ENCODE measurements at places on chromosomes 2 and 18.

DNA sequence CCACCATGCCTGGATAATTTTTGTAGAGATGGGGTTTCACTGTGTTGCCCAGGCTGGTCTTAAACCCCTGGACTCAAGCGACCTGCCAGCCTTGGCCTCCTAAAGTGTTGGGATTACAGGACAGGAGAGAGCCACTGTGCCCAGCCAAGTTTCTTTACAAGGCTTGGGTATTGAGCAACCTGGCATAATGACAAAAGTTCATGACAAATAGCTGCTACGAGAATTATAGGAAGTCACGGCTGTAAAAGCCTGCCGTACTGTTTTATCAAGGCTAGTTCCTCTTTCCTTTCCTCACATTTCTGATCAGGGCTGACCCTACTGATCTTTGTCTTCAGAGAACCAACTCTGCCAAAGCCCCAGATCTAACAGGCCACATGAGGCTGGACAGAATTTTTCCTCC lies 490.4 kb upstream of the SPRED2 start:
- DNase-seq = no peak

- DNase-seq = peak; percentile 60
Measured at GRCh38 chr2:230908092-230908594, 16.9 kb downstream of the GPR55 start.

DNA sequence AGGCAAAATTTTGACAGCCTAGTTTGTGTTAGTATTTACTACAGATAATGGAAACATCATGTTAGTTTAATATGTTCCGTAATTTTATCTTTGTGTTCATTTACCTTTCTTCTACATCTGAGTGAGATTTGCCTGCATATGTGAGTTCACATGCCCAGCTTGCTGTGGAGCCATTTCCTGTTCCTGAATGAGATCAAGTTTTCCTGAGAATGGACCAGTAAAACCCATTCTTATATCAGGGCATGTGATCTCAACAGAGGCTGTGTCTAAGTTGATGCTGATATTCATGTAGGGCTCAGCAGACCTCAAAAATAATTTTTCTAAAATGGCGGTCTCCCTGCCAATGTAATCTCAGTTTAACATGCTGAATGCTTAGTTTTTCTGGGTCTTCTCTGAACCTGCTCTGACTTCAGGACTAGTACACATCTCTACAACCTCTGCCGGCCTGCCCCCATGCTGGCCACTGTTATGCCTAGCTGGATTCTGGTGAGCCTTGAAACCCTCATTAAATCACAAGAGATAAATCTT lies 1.0 kb downstream of the IL1A start:
- DNase-seq = no peak

DNA sequence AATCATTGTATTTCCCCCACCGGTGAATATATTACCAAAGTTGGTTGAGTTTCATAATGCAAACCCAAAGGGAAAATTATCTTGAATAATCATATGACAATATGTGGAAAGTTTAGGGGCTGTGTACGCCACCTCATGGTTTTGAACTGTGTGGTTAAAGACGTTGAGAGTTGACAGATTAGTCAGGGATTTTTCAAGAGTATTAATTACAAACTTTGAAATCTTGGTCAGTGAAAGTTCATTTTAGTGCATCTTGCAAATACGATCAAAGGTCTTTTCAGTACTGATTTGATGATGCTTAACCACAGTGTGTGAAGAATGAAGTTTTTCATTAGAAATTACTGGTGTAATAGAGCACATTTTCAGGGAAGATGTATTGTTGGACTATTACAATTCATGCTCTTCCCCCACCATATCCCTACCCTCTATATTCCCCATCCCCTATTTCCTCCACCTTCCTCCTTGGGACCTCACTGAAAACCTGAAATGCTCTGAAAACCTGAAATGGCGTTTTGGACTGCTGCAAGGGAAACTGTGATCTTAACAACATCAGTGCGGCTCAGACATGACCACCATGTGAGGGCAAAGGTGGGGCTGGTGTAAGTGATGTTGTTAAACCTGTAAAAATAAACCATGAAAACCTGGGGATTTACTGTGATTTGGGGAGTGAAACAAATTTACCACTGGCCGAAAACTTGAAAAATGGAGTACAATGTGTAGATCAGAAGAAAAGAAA lies 4.5 kb upstream of the BCL2L11 start:
- no peak for DNase-seq

DNA sequence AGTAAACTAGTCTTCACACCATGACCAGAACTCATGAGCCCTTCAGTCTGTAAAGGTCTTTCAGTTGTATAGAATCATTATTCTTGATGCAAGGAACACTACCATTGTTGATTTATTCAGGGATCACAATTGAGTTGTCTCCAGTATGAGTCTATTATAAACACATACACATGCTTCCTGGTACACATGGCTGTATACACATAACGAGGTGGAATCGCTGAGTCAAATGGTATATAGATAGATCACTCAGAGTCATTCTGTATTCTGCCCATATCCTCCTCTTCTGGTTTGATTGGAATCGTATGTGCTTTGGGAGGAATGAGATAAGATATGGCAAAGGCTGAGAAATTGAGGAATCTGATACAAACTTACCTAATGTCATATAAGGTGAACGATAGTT lies 216.0 kb downstream of the UBE2E3 start:
- DNase-seq = no peak

DNA sequence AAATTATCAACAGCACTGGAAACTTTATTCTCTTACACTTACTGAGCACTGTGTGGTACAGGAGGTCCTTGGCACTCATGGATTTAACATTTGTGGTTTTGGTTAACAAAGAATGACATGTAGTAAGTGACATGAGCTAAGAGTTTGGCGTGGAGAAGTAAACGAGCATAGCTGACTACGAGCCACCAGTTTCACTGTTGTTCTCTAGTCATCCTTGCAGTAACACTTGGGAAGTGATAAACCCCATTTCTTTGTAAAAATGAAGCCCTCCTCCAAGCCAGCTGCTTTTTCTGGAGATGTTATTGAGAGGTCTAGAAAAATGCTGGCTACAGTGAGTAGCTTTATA lies 32.7 kb downstream of the QPCT start:
- DNase-seq = peak; percentile 82

GRCh38 chr2:67782443-67782842 lies 280.4 kb downstream of the C1D start:
- no peak for DNase-seq

GRCh38 chr2:8582651-8583399 lies 99.0 kb upstream of the ID2 start:
- DNase-seq = no peak

DNA sequence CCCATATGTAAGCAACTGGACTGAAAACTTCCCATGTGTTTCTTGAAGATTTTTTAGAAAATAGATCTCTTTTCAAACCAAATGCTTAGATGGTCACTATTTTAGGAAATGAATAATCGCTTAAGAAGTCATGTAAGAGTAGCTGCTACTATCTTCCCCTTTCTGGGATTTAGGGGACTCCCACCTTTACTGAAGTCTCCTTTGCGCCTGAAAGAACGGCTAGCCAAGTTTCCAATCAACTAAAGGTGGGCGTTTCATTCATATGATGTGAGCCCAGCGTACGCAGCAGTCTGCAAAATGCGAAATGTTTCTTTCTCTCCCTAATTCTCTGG lies 1.1 kb downstream of the DIPK1C start:
- no peak for DNase-seq

- DNase-seq = no peak
Measured at GRCh38 chr2:58720770-58721697, 479.9 kb upstream of the FANCL start.

DNA sequence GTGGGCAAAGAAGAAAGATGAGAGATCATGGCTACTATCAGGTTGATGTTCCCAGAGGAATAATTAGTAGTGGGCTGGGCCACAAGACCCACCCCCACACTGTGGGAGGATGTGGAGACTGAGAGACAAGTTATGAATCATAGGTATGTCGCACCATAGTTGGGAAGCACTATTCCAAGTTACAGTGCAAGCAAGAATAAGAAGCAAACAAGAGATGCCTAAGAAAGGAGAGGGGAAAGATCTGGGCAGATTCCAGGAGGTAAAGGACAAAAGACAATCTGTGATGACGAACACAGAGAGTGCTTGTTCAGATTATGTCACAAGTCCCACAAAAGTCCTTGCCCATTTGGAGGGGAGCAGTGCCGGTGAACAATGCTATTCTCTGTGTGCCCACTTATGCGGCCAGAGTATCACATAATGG lies 56.6 kb downstream of the FAM228A start:
- no peak for DNase-seq

DNA sequence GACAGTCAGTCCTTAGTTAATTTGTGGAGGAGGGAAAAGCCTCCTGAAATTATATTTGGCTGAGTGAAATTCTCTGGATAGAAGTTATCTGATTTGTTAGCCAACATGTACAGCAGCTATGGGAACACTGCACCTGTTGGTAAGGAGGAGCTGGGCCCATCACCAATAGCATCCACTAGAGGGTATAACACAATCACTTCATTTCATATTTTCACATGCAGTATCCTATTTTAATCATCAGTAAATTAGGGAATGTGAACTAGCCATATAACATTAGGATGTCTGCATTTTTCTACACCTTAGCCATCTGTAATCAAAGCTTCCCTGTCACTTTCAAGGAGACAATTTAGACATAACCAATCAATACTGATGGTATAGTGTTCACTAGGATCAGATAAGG lies 818.4 kb upstream of the CDH2 start:
- DNase-seq = no peak

- no peak for DNase-seq
Measured at GRCh38 chr2:240465268-240465764, 29.9 kb downstream of the GPC1 start.

GRCh38 chr2:120625865-120626560 lies 109.7 kb upstream of the GLI2 start:
- peak; percentile 23 for DNase-seq

GRCh38 chr2:152055366-152056108 lies 43.3 kb downstream of the CACNB4 start:
- no peak for DNase-seq

DNA sequence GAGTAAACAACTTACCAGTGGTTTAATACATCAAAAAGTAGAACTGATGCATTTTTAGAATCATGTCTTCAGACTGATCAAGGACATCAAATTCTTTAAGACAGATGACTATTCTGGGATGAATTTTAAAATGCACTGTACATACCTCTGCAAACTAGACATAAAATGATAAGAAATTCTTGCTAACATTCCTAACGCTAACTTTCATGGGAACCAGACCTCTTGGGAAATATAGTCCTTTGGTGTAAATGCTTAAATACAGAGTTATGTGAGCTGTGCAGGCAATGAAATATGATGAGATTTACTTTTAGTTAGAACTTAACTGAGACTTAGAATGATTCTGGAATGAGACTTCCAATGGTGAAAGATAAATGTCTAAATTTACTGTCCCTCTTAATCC lies 562.0 kb downstream of the NR4A2 start:
- DNase-seq = no peak

DNA sequence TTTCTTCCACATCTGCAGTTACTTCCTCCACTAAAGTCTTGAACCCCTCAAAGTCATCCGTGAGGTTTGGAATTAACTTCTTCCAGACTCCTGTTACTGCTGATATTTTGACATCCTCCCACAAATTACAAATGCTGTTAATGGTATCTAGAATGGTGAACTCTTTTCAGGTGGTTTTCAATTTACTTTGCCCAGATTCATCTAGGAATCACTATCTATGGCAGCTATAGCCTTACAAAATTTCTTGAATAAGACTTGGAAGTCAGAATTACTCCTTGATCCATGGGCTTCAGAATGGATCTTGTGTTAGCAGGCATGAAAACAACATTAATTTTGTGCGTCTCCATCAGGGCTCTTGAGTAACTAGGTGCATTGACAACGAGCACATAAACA lies 19.9 kb downstream of the EPAS1 start:
- no peak for DNase-seq

- no peak for DNase-seq
Measured at GRCh38 chr2:76808732-76809131, 713.4 kb downstream of the LRRTM4 start.

DNA sequence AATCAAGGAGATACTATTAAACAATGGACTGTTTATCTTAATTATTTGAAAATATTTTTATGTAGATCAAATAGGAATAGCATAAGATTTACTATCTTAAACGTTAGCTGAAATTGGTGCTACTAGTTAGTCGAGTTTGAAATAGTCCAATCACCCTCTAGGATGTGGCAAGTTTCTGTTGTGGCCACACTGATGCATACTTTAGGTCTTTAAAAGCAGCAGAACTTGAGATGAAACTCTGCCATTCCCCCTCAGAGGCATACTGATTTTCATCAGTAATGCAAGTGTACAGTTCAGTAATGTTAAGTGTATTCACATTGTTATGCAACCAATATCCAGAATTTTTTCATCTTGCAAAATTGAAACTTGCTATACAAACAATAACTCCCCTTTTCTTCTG lies 151.8 kb downstream of the SLC4A10 start:
- no peak for DNase-seq

- DNase-seq = no peak
Measured at GRCh38 chr18:22337833-22338232, 79.9 kb downstream of the CTAGE1 start.

DNA sequence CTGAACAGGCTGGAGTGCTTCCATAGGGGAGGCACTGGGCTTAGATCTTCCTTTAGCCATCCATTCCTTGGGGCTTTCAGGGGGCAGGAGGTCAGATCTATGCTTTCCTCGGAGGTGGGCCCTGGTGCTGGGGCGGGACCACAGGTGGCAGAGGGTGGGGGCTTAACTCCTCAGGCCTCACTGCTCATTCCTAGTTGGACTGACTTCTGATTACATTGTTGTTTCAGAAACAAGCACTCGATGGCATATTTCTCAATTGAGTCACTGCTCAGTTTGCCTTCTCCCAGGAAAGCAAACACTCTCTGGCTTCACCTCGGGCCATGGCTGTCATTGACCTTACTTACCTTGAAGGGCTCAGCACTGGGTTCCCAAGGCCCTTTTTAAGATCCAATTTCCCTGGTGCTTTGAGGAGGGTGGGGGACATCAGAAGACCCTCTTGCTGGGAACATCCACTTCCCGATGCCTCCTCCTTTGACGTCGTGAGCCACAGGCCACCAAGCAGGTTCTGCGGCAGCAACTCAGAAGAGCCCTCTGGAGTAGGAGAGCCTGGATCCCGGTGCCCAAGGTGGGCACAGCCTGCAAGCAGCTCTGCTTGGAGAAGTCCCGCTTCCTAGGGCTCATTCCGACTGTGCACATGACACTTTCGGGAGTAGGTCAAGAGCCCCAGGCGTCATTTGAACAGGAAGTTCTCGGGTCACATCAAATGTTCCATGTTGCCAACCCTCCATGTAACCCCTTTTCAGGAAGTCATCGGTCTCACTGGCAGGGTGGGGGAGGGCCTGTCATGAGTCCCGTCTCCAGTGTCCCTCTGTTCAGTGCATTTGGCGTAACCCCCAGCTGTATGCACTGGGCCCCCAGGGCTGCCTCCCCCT lies 40.6 kb downstream of the SDC1 start:
- no peak for DNase-seq

All from DMS79 treated with DMSO at 0.1 percent for 48 hours (cell line).